T-helper 22 cell (primary cell): ENCODE measurements at places on chromosomes 4 and X.

DNA sequence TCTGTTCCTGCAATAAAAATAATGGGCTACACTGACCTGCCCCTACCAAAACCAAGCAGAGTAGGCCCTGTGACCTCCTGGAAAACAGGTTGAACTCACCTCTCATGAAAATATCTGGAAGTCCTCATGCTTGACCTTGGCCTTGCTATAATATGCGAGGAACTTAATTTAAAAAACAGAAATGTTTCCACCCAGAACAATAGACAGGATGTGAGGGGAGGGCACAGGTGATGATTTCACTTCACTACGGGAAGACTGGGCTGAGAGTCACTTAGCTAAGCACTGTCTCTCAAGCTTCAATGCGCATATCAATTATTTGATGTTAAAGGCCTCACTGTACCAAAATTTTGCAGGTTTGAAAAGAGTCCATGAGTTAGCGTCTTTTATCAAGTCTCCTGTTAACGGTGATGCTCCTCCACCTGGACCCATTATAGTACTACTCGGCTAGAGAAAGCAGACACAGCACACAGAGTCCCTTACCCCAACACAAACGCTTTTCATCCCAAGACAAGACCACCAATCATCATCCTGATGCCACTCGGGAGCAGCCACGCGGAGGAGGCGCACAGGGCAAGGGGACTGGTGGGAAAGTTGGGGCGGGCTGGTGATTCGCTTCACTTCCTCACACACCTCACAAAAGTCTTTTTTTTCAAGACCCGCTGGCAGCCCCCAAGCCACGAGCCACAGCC, 25.9 kb downstream of the ZNF721 start:
- no peak for DNase-seq

- no peak for DNase-seq
Measured at GRCh38 chr4:26179316-26179760, 141.5 kb upstream of the RBPJ start.

DNA sequence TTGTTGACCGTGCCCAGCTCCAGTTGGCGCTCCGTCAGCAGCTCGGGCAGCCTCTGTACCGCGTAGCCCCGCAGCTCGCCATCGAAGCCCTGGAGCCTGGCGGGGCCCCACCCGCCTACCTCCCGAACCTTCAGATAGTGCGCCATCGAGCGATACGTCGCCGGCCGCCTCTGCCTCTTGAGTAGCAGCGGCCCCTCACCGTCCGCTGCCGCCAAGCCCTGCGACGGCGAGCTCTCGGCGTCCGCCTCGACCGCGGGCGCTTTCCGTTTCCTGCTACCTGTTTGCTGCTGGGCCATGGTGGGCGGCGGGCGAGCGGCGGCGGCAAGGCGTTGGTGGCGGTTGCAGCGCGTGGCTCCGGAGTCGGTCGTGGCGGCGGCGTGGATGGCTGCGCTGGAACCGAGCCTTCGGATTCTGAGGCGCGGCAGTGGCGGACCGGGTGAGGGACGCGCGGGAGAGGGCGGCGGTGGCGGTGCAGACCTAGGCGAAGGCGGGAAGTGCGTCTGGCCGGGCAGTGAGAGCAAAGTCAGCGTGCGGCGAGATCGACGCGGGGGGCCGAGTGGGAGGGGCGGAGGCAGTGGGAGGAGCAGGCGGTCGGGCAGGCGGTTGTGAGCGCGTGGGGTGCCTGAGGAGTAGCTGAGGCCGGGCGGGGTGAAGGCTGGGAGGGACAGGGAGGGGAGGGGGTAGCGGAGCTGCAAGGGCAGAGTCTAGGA, at the start of gene DCAF12L1:
Gene DCAF12L1, minus strand, starts transcription at position 502 of the 710 bp plus-strand sequence. Its CDS starts 206 bp downstream, at position 296.
- no peak for DNase-seq

DNA sequence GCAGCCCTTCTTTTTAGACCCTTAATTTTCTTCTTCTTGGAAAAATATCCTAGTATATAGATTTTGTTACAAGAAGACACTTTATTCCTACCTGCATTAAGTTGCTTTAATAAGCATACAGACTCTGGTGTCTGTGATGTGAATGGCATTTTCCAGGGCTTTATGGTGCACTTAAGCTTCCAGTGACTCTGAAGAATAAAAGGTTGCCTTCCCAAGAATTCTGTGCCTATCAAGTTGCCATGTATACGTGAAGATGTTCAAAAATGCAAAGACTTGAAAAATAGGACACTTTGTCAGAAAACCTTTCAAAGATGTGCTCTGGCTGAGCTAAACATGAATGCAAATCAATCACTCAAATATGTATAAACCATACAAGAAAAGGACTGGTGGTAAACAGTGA, 110.9 kb downstream of the RS1 start:
- no peak for DNase-seq

DNA sequence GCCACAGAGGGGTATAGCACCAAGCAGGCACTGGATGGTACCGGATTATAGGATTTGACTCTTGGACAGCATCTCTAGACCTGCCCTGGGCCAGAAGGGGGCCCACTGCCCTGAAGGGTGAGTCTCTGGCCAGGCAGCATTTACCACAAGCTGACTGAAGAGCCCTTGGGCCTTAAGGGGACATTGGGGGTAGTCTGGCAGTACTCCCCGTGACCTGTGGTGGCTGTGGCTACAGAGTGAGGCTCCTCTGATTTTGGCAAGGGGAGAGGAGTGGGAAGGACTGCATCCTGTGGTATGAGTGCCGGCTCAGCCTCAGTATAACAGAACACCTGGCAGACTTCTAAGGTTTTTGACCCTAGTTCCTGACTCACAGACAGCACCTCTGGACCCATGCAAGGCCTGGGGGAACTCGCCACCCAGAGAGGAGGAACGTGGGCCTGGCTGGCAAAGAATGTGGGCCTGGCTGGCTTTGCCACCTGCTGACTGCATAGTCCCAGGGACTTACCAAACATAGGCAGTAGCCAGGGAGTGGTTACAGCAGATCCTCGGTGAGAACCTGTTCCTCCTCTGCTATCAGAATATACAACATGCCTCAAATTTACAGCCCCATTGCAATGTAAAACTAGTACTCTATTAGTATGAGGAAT, 48.1 kb downstream of the ABCB7 start:
- no peak for DNase-seq

GRCh38 chrX:102712981-102713625, 855 bp downstream of the GPRASP2 start:
- no peak for DNase-seq

DNA sequence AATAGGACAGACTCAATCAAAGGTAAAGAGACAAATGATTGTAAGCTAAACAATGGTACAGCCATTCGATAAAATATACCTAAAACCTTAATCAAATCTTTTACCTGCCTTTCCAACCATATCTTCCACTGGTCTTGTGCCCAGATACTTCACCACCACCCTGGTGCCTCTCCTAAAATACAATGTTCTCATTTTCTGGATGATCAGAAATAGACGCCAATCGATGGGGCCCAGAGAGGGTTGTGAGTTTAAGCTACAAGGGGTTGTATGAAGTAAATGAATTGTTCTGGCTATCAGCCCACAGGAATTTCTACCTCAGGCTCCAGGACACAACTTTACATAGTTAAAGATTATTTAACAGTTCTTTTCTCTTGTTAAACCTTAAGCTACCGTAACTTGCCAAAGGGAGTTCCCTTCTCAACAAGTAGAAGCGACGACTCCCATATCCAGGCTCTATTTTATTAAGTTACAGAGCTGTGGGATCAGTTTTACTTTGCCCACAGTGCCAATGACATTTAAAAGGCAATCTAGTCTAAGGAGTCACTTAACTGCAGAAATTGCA, 99.1 kb downstream of the CHRNA9 start:
- DNase-seq = no peak

DNA sequence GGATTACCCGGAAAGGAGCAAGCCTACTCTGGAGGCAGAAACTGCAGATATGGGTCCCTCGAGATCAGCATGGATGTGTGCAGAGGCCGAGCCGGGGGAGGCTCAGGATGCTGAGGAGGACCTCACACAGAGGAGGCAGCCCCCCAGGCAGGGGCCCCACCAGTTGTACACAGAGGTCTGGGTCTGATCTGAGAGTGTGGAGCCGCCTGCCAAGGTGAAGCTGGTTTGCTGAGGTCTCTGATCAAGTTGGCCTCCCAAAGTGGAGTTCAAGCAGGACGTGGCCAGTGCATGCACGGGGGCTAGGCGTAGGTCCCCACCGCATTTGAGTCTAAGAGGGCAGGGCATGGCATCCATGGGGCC, 35.0 kb downstream of the ACOX3 start:
- no peak for DNase-seq

DNA sequence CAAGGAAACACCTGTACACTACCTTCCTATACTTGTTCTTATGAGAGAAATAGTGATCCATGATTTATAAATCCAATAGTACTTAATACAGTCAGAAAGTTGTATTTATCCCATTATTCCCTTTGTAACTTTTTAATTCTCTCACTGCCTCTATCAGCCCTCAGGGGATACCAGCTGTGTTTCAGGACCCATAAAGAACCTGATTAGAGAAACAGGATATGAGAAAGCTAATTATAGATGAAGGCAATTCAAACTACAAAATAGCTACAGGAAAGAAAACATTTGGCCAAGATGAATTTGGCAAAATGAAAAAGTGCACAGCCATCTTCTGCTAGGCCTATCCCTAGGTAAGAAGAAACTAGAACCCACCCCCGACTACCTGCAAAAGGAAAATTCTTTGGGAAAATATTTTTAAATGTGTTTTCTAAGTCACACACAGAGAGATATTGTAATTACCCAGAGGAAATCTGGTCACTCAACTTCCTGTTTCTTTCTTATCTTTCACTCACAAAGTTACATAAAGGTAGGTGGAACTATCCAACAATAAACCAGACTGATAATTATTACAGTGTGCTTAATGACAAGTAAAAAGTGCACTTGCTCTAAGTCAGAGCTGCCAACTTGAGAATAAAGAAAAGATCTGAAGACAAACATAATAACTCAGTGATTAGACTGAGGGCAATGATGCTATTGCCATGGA, 836.5 kb upstream of the HTR2C start:
- no peak for DNase-seq

DNA sequence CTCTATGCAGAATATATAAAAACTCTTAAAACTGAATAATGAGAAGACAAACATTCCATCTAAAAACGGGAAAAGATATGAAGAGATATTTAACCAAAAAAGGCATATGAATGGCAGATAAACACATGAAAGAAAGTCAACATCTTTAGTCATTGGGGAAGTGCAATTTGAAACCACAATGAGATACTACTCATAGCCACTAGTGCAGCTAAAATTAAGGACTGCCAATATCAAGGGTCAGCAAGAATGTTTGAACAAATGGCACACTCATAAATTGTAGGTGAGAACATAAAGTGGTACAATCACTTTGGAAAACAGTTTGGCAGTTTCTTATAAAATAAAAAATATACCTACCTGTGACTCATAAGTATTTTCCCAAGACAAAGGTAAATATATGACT, 534.9 kb upstream of the DIPK2B start:
- no peak for DNase-seq

- DNase-seq = no peak
Measured at GRCh38 chr4:109206620-109207019, 95.8 kb downstream of the COL25A1 start.

GRCh38 chr4:142405021-142405694, 440.9 kb downstream of the INPP4B start:
- peak; percentile 38 for DNase-seq

GRCh38 chrX:38513112-38513742, 48.1 kb upstream of the TSPAN7 start:
- no peak for DNase-seq

- DNase-seq = no peak
Measured at GRCh38 chrX:7620560-7620959, 222.4 kb upstream of the VCX start.
